Uterus (tissue), 4 donors: ENCODE measurements at places on chromosomes 12 and 14. TPM values are rescaled to one million over a fixed set of nuclear protein-coding genes. Genes with fewer than 3 reads are reported as not detected.

- no peaks in the 10 kb centered on the region for H3K36me3 ChIP-seq
- H3K4me3 ChIP-seq: no peak overlapping the region
- no peaks in the 10 kb centered on the region for H3K27me3 ChIP-seq
- H3K27ac ChIP-seq: no peak overlapping the region
- DNase-seq: no peak
These were observed 130.6 kb upstream of the MDM1 start for GRCh38 chr12:68462803-68463202.

DNA sequence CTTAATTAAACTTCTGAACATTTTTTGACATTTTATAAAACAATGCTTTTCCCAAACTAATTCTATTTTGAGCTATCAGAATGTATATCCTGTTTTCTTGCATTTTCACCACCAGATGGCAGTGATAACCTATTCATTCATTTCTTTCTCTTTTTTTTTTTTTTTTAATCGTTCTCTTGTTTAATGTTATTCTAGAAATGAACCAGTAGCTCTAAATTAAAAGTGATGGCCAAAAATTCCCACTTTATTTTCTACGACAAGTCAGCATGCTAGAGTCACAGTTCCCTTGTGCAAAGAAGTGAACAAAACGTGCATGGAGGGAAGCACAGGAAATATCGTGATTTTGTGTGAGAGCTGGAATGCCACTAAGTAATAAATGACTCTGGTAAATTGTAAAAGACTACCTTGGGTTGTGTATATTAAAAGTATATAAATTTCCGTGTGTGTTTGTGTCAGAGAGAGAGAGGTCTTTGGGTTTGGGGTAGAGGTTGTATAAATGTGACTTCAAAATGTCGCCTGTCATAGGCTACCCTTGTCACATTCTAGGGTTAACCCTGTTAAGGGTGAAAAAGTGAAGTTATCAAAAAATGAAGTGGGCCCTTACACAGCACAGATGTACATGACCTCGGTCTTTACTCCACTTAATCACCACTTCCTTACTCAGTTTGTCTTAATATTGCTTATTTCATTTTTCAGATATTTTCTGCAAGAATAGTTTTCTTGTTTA, 40.4 kb upstream of the LDHB start:
- no peaks in the 10 kb centered on the region for H3K36me3 ChIP-seq
- no peak overlapping the region for H3K27ac ChIP-seq
- H3K4me1 ChIP-seq: no peaks in the 10 kb centered on the region
- no peaks in the 10 kb centered on the region for H3K27me3 ChIP-seq

GRCh38 chr12:80704420-80704819, 3.0 kb upstream of the MYF6 start:
- H3K4me3 ChIP-seq: no peak overlapping the region
- no peak for DNase-seq
- no peaks in the 10 kb centered on the region for H3K4me1 ChIP-seq
- no peak overlapping the region for H3K27ac ChIP-seq

Gene TC2N
- 79.1 TPM for total RNA-seq

Gene CCDC184
- total RNA-seq: 2.4 TPM

GRCh38 chr12:59085690-59086089, 165.4 kb upstream of the LRIG3 start:
- no peaks in the 10 kb centered on the region for H3K27me3 ChIP-seq
- no peaks in the 10 kb centered on the region for H3K4me1 ChIP-seq
- no peak for DNase-seq
- H3K4me3 ChIP-seq: no peak overlapping the region
- H3K27ac ChIP-seq: no peak overlapping the region

- H3K4me3 ChIP-seq: no peak overlapping the region
- no peaks in the 10 kb centered on the region for H3K36me3 ChIP-seq
- no peaks in the 10 kb centered on the region for H3K27me3 ChIP-seq
- H3K4me1 ChIP-seq: peaks cover 6% of the 10 kb centered on the region
These were observed 257.9 kb downstream of the MSRB3 start for GRCh38 chr12:65536351-65536750.

- H3K36me3 ChIP-seq: no peaks in the 10 kb centered on the region
- no peaks in the 10 kb centered on the region for H3K27me3 ChIP-seq
- no peak for DNase-seq
- no peaks in the 10 kb centered on the region for H3K4me1 ChIP-seq
These were observed 102.0 kb downstream of the KCNMB4 start for GRCh38 chr12:70467918-70468733.

DNA sequence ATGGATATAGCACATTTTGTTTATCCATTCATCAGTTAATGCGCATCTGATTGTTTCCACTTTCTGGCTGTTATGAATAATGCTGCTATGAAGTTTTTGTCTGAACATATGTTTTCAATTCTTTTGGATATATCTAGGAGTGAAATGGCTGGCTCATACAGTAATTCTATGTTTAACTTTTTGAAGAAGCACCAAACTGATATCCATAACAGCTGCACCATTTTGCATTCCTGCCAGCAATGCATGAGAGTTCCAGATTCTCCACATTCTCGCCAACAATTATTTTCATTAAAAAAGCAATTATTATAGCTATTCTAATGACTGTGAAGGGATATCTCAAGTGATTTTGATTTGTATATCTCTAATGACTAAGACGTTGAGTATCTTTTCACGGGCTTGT, 89.9 kb upstream of the PPP4R3A start:
- no peak overlapping the region for H3K27ac ChIP-seq

- DNase-seq: no peak
- no peaks in the 10 kb centered on the region for H3K36me3 ChIP-seq
- no peak overlapping the region for H3K4me3 ChIP-seq
- no peaks in the 10 kb centered on the region for H3K4me1 ChIP-seq
- H3K27ac ChIP-seq: no peak overlapping the region
These were observed 2.8 kb upstream of the IFNG start for GRCh38 chr12:68162374-68162773.

DNA sequence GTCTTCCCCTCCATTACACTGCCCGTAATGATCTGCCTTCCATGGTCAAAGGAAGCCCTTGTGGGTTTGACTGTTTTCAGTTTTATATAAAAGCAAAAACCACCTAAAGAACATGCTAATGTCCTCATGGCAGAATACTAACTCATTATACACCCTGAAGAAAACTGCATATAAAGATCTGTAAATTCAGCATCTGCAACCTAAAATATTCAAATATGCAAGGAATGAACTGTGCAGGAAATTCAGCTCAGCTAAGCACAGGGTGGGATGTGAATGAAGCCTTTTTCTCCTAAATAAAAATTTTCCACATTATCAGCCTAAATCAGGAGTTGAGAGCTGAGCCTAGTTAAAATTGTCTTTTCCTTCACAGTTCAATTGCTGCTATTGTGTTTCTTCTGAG, 128.1 kb downstream of the NRXN3 start:
- H3K4me3 ChIP-seq: no peak overlapping the region
- H3K27ac ChIP-seq: no peak overlapping the region
- no peaks in the 10 kb centered on the region for H3K27me3 ChIP-seq
- no peaks in the 10 kb centered on the region for H3K36me3 ChIP-seq
- DNase-seq: no peak

Gene GPR132
- not detected for total RNA-seq

- no peaks in the 10 kb centered on the region for H3K27me3 ChIP-seq
- no peak overlapping the region for H3K27ac ChIP-seq
- no peak for DNase-seq
- H3K4me1 ChIP-seq: no peaks in the 10 kb centered on the region
- H3K4me3 ChIP-seq: no peak overlapping the region
- H3K36me3 ChIP-seq: no peaks in the 10 kb centered on the region
These were observed 21.6 kb downstream of the RERGL start for GRCh38 chr12:18068355-18068754.

- no peak for DNase-seq
- no peak overlapping the region for H3K4me3 ChIP-seq
- H3K27me3 ChIP-seq: no peaks in the 10 kb centered on the region
- H3K4me1 ChIP-seq: no peaks in the 10 kb centered on the region
- H3K27ac ChIP-seq: no peak overlapping the region
These were observed 146.4 kb downstream of the CCER1 start for GRCh38 chr12:90808568-90808967.

Gene AQP6
- not detected for total RNA-seq

GRCh38 chr12:12239127-12239526, 27.7 kb downstream of the LRP6 start:
- no peaks in the 10 kb centered on the region for H3K36me3 ChIP-seq
- H3K4me1 ChIP-seq: no peaks in the 10 kb centered on the region
- no peaks in the 10 kb centered on the region for H3K27me3 ChIP-seq

Gene PIP4P1
- total RNA-seq: 16.4 TPM

GRCh38 chr12:132296063-132296462, 33.3 kb downstream of the GALNT9 start:
- H3K4me1 ChIP-seq: no peaks in the 10 kb centered on the region
- H3K27me3 ChIP-seq: no peaks in the 10 kb centered on the region
- no peak for DNase-seq

- H3K27me3 ChIP-seq: no peaks in the 10 kb centered on the region
- no peaks in the 10 kb centered on the region for H3K36me3 ChIP-seq
- no peak overlapping the region for H3K27ac ChIP-seq
- H3K4me1 ChIP-seq: no peaks in the 10 kb centered on the region
- H3K4me3 ChIP-seq: no peak overlapping the region
These were observed 11.9 kb upstream of the KLRB1 start for GRCh38 chr12:9619411-9620179.

GRCh38 chr14:54278087-54278486, 118.7 kb upstream of the CDKN3 start:
- H3K27me3 ChIP-seq: no peaks in the 10 kb centered on the region
- H3K4me3 ChIP-seq: no peak overlapping the region
- DNase-seq: no peak
